ENCODE measurements at places on chromosomes 13 and 19.

DNA sequence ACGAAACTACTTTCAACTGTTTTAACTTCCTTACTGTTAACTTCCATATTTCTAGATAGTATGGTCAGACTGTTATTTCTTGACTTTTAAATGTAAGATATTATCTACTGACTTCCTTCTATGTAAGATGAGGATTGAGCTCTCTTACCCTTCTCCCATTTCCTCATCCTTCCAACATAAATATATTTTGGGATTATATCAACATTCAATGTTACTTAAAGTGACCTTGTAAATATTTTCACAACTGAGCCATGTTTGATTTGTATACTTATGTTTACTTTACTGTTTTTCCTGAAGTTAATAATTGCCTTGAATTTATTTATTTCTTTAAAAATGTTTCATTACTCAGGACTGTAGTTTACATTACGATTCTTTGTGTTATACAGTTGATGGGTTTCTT, 148.7 kb downstream of the ZIC5 start:
- no peak for DNase-seq

DNA sequence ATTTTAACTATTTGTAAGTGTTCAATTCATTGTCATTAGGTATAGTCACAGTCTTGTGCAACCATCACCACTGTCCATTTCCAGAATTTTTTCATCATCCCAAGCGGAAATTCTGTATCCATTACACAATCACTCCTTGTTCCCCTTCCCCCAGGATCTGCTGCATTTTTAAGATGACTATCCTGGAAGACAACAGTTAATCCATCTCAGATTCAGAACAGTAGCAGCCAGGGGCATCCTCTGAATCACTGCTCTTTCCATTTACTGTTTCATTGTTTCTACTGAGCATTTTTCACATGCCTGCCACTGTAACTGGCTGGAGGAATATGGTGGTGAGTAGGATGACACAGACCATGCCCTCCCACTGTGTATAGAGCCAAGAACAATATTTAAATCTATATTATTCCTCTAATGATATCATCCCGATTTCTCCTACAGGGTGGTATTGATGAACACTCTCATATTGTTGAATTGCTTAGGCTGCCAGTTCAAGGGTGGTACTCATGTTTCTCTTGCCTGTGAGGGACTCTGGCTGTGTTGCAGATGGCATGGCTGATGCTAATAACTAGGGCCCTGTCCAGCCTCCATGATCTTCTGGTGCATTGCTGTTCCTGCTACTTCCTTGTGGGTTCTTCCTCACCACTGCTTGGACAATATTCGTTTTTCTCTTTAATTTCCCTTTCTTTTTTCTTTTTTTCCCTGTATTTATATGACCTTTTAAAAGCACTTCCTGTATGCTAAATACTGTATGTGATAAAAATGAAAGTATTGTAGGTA, 59.0 kb downstream of the WDFY2 start:
- DNase-seq: no peak

GRCh38 chr19:39428283-39429112, 7.3 kb downstream of the RPS16 start:
- DNase-seq: no peak

- DNase-seq: no peak
Measured at GRCh38 chr13:23987331-23987894, 90.1 kb upstream of the C1QTNF9B start.

- DNase-seq: no peak
Measured at GRCh38 chr13:48370815-48371214, 42.1 kb downstream of the LPAR6 start.

DNA sequence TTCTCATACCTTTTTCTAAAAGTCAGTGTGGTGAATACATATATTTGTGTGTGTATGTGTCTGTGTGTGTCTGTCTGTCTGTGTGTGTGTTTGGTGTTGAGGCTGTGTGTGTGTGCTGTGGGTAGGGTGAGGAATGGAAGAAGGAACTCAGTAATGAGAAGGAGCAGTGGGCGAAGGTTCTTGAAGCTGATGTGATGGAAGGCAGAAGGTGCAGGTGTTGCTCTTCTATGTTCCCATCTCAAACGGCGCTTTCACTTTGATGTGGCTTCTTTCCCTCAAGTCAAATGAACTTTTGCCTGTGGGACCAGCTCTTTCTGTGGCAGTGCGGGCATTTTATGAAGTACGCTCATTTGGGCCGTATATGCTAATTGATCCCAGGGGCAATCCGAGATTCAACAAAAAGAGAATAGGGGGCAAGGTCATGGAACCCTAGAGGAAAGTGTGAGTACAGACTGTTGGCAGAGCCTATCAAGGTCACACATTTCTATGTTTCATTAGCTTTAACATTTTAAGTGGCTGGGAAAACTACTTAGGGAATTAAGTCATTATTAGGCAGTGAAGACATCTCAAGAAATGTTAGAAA, 15.2 kb downstream of the BIVM start:
- no peak for DNase-seq

DNA sequence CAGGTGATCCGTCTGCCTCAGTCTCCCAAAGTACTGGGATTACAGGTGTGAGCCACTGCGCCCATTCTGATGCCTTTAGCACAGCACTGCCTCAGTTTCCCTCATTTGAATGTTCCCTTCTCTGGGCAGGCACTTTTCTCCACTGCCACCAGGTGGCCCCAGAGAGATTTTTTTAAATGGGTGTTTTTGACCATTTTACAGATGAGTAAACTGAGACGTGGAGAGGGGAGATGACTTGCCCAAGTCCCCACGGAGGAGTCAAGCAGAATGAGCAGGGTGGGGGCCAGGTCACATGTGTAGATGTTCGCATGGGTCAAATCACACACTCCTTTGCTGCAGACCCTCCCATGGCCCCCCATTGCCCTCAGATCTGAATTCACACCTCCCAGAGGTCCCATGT, 3.2 kb upstream of the PDE4C start:
- DNase-seq: no peak

- no peak for DNase-seq
Measured at GRCh38 chr13:44972956-44973581, 16.2 kb downstream of the NUFIP1 start.

- no peak for DNase-seq
Measured at GRCh38 chr19:18859676-18860301, 28.0 kb downstream of the UPF1 start.

GRCh38 chr13:112443995-112444311, 67.8 kb downstream of the SPACA7 start:
- peak; percentile 28 for DNase-seq
